Iris pigment epithelial cell (primary cell): ENCODE measurements at places on chromosomes 5 and 9.

GRCh38 chr5:119828541-119828940 lies 199.2 kb downstream of the FAM170A start:
- no peak for DNase-seq

DNA sequence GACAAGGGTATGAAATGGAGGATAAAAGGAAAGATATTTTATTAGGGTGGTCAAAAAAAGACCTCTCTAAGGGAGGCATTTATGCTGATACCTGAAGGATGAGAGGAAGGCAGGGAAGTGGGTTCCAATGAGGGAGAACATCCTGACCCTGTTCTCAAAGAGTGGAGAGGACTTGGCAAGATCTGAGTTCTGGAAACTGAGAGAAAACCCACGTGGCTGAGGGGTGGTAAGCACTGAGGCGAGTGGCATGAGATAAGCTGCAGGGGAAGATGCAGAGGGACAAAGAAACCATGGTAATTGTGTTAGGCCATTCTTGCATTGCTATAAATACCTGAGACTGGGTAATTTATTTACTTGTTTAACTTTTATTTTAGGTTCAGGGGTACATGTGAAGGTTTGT lies 16.8 kb downstream of the SH3RF2 start:
- no peak for DNase-seq

GRCh38 chr5:21680196-21680595 lies 1172.9 kb downstream of the CDH12 start:
- peak; percentile 96 for DNase-seq

- no peak for DNase-seq
These were observed 58.6 kb downstream of the CDKN2A start for GRCh38 chr9:21935631-21936030.

- DNase-seq: peak; percentile 4
These were observed 381.6 kb downstream of the TMEM38B start for GRCh38 chr9:106075960-106076327.

DNA sequence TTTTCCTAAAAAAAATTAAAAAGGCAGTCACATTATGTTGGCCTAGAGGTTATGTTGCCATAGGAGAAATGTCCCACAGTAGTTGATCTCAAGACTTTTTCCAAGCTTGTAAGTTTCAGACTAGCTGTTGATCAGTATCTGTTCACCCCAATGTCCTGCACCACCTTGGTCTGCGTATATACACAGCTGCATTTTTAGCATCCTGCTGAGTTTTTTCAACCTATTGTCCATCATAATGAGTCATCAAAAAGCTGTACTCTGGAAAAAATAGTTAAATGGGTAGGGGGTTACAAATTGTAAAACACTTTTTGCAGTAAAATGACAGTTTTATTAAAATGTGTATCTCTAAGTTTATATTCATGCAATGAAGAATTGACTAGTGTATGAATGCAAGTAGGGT lies 53.2 kb upstream of the TMEM171 start:
- DNase-seq: peak; percentile 3

- DNase-seq: peak; percentile 83
These were observed 9.2 kb downstream of the ABLIM3 start for GRCh38 chr5:149150457-149150856.

DNA sequence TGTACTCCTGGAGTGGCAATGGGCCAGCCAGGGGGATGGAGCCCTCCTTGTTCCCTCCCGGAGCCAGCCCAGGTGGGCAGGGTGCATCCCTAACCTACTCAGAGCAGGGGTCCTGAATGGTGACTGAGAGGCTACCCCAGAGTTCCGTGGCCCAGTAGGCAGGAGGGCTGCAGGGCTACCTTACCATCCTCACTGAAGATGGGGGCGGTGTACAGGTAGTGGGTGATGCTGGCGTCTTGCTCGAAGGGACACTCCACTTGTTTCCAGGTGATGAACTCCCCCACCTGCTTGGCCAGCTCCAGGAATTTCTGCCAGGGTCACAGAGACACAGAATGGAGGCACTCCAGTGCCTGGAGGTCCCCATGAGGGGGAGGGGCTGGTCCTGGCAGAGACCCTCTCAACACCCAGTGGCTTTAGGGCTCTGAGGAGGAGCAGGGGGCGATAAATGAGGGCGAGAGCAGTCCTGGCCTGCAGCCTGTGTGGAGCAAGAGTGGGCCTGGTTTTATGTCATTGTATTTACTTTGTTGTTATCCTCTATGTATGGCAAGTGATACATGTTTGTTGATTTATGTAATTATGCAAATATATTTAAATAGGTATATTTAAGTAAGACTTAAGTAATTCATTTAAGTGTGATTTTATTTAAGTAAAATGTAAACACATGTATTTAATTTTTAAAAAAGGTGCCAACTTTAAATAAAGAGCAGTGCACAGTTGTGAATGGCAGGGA lies 39.9 kb upstream of the RNF130 start:
- DNase-seq: no peak

DNA sequence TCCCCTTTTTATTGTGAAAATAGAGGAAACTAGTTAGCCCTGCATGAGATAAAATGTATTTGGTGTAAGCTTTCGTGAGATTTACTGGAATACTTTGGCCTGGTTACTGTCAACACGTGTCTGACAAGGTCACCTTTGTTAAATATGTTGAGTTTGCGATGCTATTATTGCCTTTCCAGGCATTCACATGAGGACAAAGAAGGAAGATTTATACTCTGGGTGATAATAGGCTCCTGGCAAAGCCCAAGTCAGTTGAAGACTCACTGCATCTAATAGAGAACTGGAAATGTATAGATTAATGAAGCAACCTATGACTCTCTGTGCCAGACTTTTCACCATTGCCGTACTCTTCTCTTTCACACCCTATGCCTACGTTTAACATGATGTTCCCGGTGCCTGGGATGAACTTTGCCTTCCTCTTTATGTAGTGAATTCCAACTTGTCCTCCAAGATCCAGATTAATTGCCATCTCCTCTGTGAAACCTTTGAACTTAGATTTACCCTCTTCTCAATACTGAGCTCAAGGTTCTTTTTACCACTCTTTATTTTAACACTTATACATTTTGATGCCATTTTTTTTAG lies 33.9 kb downstream of the ITGA2 start:
- DNase-seq: no peak

- DNase-seq: peak; percentile 55
These were observed 684 bp upstream of the JMY start for GRCh38 chr5:79235261-79235633.

GRCh38 chr5:132961887-132962286 lies 1.5 kb downstream of the AFF4 start:
- DNase-seq: peak; percentile 77

DNA sequence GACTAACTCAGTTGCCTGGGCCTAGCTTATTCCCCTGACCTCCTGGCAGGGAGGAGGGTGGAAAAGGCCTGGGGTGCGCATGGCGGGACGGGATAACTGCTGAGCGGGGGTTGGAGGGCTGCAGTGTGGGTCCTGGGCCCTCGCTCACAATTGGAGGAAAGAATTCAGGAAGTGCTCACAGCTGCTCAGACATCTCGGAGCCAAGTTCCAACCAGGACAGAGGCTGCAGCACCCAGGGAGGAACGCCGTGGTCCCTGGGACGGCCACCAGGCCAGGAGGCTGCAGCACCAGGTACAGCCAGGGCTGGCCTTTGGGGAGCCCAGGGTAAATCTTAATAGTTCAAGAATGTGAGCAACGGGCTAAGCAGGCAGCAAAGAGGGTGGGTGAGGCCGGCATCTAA lies at the start of gene SPAAR:
TSS of gene SPAAR (plus strand) at position 217 of the 400 bp plus-strand sequence. CDS start 974 bp downstream, outside the sequence.
- no peak for DNase-seq

GRCh38 chr5:82252744-82253143 lies 25.4 kb downstream of the RPS23 start:
- no peak for DNase-seq

DNA sequence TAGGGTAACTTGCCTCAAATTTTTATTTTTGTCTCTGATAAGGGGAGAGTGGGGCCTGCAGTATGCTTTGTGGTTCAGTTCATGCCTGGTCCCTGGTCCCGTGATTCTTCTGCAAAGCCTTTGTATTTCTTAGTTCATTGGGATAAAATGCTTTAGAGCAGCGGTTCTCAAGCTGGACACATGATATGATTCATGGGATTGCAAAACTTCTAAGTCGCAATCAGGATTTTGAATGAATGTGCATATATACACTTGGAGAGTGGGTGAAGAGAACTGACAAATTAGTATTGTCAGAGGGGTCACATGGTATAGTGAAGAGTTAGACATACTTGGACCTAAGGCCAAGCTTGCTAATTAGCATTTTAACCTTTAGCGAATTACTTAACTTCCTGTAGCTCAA lies 265.4 kb upstream of the KLF9 start:
- peak; percentile 70 for DNase-seq

DNA sequence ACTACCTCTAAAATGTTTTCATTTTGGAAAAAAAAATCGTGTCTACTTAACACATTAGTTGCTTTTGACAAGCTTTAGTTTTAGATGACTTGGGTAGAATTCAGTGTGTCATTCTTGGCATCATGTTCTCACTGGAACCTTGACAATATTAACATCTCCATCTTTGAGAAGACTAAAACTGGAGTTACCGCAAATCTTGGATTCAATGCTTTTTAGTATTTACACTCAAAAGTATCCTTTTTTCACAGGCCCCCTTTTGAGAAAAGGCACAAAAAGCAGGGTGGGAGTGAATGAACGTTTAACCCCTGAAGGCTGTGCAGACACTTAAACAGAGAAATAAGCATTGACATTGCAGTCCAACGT lies 549.1 kb downstream of the CSNK1G3 start:
- no peak for DNase-seq

DNA sequence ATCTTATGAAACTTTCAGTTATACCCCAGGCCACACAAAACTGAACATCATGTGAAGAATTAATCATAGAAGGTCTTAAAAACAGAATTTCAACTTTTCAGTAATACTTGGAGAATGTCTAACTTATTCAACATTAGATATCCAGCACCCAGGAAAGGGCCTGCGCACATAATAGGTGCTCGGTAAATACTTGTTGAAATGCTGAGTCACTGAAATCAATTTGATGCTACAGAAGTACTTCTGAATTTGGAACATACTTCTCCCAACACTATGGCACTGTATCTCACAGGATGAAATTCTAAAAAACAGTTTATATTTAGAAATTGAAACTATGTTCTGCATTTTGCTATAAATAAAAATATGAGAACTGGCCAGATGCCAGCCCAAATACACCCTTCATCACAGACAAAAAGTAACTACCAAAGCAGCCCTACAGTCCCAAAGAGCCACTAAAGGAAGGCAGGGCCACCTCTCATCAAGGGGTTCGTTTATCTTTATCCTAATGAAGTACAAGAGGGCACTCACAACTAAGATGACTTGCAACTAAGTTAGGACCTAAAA lies 26.5 kb downstream of the MRPS27 start:
- DNase-seq: no peak

DNA sequence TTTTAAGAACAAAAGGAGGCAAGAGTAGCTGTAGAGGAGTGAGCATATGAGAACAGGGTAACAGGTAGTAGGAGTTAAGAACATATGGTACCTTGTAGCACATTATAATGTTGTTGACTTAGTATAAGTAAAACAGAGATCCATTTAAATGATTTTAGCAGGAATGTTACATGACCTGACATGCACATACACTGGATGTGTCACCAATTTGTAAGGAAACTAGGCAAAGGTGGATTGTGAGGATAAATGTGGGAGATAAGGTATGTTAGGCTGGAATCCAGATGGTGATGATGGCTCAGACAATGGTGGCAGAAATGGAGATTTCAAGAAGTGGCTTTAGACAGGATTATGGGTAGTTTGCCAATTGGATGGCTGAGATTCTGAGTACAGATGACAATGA lies 443.1 kb upstream of the DAB2 start:
- no peak for DNase-seq

DNA sequence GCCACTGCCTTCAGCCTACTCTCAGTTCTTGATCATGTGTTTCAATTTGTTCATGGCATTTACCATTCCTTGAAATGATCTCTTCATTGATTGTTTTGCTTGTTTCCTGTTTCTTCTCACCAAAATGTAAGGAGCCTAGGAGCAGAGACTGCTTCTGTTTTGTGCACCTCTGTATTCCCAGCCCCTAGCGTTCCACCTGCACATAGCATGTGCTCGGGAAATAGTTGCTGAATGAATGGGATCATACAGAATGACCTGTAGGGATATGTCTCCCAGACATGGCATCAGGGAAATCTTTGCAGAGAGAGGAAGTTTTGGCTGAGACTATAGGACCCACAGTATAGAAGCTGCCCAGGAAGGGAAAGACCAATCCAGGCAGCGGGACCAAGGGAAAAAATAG lies 6.2 kb upstream of the CERCAM start:
- DNase-seq: no peak

GRCh38 chr9:105373723-105374122 lies 74.1 kb upstream of the FSD1L start:
- no peak for DNase-seq

GRCh38 chr9:71607461-71607881 lies 160.8 kb downstream of the CEMIP2 start:
- no peak for DNase-seq

DNA sequence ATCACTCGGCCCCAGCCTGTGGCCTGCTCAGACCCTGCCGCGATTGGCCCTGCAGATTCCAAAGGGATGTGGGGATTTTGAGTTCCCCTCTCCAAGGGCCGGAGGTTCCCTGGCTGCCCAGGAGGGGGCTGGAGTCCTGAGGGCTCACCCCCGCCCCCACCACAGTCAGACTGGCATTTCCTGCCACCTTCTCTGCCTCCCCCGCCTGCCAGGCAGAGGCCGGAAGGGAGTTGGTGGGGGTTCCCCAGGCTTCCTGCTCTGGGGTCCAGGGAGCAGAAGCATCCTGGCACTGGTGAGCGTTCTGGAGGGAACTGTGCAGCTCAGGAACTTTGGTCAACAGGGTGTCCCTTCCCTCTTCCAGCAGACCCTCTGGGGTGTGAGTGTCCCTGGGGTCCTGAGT lies 70.6 kb downstream of the RXRA start:
- no peak for DNase-seq

DNA sequence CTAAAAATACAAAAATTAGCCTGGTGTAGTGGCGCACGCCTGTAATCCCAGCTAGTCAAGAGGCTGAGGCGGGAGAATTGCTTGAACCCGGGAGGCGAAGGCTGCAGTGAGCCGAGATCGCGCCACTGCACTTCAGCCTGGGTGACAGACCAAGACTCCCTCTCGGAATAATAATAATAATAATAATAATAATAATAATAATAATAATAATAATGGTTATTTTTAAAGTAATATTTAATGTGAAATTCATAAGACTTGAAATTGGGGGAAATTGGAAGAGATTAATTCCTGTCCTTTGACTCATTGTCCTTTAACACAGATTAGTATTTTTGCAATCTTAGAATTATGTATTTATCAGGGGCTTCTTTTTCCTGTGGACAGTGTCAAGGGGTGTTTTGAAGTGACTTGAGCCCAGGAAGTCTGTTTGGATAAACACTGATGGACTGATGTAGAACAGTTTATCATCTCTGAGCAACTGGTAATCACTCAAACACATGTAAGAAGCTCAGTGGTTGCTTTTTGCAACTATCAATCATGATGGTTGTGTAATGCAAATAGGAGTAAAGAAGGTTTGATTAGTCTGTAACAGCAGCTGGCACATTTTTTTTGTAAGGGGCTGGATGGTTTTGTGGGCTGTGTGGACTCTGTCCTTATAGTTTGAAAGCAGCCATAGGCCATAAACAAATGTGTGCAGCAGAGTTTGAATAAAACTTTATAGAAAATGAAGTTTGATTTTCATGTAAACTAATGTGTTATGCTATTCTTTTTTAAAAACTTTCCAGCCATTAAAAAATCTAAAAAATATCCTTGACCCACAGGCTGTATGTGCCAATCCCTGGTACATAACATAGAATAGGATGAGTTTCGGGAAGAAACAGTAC lies 93.5 kb downstream of the F2RL2 start:
- DNase-seq: peak; percentile 9

GRCh38 chr9:97866848-97867247 lies 13.8 kb downstream of the FOXE1 start:
- DNase-seq: no peak
